ENCODE measurements at places on chromosomes 1 and 21.

- no peak for DNase-seq
Observed at GRCh38 chr1:205144046-205144720, 22.4 kb upstream of the RBBP5 start.

GRCh38 chr1:17717594-17718535 lies 37.3 kb upstream of the ACTL8 start:
- peak; percentile 89 for DNase-seq

GRCh38 chr1:42937836-42938644 lies 20.6 kb downstream of the SLC2A1 start:
- no peak for DNase-seq

DNA sequence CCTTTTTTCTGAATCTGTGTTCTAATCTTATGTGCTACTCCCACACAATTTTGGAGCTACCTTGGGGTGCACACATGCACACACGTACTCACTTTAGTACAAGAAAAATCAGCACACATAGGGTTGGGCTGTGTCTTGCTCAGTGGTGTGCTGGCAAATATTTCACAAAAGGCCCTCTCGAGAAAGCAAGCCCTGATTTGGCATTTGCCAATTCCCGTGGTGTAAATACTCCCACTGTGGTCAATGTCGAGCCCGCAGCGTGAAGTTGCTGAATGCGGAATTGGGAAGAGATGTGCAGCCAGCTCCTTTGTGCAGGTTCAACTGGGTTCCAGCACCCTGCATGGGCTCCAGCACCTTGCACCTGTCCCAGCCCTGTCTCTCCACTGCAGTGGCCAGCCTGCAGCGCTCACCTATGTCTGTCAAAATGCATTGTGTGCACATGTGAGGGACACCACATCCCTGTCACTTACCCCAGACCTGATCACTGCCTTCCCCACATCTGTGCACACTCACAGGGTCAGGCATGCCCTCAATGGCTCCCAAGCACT lies 78.4 kb upstream of the WNT4 start:
- DNase-seq, result no peak

GRCh38 chr1:174914991-174915390 lies 84.8 kb upstream of the CACYBP start:
- no peak for DNase-seq

DNA sequence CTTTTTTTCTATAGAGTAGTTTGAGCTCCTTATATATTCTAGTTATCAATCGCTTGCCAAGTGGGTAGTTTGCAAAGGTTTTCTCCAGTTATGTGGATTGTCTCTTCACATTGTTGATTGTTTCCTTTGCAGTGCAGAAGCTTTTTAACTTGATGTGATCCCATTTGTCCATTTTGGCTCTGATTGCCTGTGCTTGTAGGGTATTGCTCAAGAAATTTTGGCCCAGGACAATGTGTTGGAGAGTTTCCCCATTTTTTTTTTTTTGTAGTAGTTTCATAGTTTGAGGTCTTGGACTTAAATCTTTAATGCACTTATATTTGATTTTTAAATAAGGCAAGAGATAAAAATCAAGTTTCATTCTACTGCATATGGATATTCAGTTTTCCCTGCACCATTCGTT lies 774.8 kb upstream of the ADAMTS5 start:
- no peak for DNase-seq

Measured in renal pelvis (tissue), 12 donors.